ENCODE measurements at places on chromosomes 16 and 17. TPM values are rescaled to one million over a fixed set of nuclear protein-coding genes. Genes with fewer than 3 reads are reported as not detected.

- DNase-seq = peak; percentile 80
Measured at GRCh38 chr16:29816694-29817441, 916 bp downstream of the PAGR1 start.

- no peak for DNase-seq
Measured at GRCh38 chr16:64648282-64648681, 473.6 kb downstream of the CDH11 start.

DNA sequence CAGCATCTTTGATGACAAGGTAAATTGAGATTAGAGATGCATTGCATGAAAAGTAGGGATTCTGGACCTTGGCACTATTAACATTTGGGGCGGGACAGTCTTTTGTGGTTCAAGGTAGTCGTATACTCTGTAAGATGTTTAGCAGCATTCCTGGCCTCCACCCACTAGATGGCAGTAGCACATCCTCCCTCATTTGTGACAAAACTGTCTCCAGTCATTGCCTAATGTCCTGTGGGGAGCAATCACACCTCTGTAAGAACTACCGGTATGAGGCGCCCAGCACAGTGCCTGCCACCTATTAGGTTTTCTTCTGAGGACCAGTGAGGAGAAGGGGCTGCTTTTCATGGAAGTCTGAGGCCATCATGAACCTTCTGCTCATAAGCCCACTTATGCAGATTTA lies 180.8 kb downstream of the RBFOX1 start:
- DNase-seq = no peak

GAS7 gene
- 51.2 TPM for total RNA-seq

DNA sequence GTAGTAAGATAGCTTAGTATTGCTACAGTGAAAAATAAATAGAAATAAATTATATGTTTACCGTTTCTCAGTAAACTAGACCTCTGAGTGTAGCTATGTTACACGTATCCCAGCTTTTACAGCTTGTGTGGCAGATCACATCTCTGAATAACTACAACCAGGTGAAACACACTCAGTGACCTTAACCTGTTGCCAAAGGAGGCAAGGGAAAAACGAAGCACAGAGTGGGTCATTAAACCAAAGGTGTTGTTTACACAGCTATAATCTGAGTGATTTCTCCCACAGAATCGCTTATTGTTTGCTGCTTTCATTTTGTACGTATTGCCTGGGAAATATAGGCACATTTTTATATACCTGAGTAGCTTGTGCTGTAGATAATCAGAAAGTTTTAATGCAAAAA lies 688.2 kb upstream of the KIF2B start:
- no peak for DNase-seq

GRCh38 chr17:66386498-66387351 lies 84.3 kb downstream of the PRKCA start:
- DNase-seq = no peak
